ENCODE measurements at places on chromosomes 1 and 21.

- no peak for DNase-seq
Observed at GRCh38 chr1:230975636-230976035, 3.0 kb downstream of the TTC13 start.

DNA sequence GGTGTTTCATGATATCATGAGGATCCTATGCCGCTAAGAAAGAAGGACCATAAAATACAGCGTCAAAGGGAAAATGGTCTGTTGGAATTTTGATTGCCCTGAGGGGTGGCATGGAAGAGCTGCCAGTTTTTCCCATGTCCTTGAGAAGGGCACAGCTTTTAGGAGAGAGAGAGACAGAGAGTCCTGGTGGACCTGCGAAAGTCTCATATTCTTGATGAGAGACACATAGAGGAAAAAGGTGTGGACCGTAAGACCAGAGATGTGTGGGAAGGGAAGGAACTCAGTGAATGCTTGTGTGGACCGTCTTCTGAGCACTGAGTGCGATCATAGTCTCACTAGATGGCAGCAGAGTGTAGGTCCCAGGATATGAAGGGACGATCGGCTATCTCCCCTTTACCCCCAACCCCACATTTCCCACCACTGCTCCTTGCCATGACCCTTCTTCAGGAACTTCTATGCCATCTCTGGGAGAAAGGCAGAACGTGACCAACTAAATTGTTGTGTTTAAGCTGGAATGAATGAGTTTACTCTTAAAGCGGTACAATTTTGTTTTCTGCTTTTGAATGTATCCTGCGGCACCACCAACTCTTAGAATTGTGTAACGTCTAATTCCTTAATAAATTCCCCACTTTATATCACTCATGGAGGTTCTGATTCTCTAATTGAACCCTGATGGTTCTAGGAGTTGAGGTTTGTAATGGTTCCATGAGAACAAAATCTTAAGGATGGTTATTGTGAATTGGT, 117.7 kb downstream of the CTH start:
- DNase-seq: peak; percentile 6

DNA sequence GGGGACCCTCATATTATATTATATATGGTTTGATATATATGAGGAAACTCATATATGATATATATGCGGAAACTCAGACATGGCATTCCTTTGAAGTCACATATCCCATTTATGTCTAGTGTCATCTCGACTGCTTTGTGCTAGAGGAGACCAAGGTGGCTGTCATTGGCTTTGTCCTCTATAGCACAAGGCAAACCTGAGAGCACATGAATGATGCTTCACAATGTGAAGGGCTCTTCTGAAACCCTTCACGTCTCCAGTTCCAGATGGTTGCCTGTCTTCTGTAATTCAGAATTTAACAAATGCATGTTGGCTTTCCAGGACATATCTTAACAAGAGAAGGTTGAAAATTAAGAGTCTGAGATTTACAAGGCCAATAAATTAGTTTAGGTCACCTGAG, 303.6 kb downstream of the BARHL2 start:
- DNase-seq: no peak

GRCh38 chr1:26155370-26156284, 3.3 kb upstream of the FAM110D start:
- DNase-seq: no peak

DNA sequence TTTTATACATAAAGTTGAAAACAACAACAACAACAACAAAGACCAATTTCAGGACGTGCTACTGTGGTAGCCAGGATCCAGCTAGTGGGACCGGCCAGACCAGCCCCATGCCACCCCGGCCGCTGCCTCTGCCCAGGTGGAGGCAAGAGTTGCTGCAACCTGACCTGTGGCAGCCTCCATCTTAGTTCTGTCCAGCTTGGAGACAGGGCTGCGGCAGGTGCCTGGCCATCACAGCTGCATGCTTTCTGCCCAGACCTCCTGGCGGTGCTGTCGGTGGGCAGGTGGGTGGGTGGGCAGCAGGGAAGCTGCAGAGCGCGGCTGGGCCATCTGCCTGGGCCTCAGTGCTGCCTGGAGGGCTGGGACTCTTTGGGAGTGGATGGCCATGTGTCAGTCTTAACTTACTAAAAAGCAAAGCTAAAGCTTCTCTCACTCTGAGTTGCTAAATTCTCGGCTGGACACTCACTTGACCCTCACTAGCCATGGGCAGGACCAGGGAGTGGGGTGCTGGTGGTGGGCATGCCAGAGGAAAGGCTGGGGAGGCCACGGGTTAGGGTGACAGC, 38.6 kb downstream of the KIAA1614 start:
- DNase-seq: no peak

- no peak for DNase-seq
Observed at GRCh38 chr1:68798071-68798470, 301.2 kb upstream of the DEPDC1 start.

DNA sequence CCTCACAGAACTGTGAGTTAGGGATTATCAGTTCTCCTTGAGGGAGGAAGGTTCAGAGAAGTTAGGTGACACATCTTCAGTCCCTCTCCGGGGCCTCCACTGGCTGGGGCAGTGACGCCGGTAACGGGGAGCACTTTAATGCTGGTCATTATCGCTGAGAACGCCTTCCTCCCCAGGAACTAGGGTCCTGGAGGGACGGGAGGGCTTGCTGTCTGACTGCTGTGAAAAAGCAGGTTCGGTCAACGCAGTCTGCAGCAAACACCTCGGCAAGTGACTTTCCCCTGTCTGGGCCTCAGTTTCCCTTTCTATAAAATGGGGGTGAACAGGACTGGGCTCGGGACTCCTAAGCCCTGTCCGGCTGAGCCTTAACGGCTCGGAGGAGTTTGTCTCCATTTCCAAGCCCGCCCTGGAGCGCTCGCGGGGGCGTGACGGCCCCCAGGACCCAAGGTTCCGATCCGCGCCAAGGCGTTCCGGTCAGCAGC, 341 bp upstream of the TMEM61 start:
- no peak for DNase-seq

- DNase-seq: no peak
Observed at GRCh38 chr1:163928651-163929050, 606.9 kb downstream of the NUF2 start.

All from stimulated activated CD4-positive, alpha-beta T cell treated with anti-CD3 and anti-CD28 coated beads, Interleukin-2, amount 100 ng/mL, for 48 hours (primary cell).